Natural killer cell (primary cell): ENCODE measurements at places on chromosomes 2 and 18. TPM values are rescaled to one million over a fixed set of nuclear protein-coding genes. Genes with fewer than 3 reads are reported as not detected.

- H3K4me3 ChIP-seq = no peak overlapping the region
- no peaks in the 10 kb centered on the region for H3K36me3 ChIP-seq
- H3K27ac ChIP-seq = no peak overlapping the region
- peaks cover 11% of the 10 kb centered on the region for H3K27me3 ChIP-seq
Measured at GRCh38 chr2:106267997-106268396, 73.9 kb upstream of the UXS1 start.

- DNase-seq = no peak
- peaks cover 21% of the 10 kb centered on the region for H3K4me1 ChIP-seq
- no peak overlapping the region for H3K27ac ChIP-seq
Measured at GRCh38 chr2:45342-46130, 769 bp downstream of the FAM110C start.

GRCh38 chr2:180927030-180927686, 53.2 kb upstream of the UBE2E3 start:
- H3K36me3 ChIP-seq = no peaks in the 10 kb centered on the region
- no peak overlapping the region for H3K27ac ChIP-seq
- no peak for DNase-seq
- no peaks in the 10 kb centered on the region for H3K4me1 ChIP-seq
- no peak overlapping the region for H3K4me3 ChIP-seq
- no peaks in the 10 kb centered on the region for H3K27me3 ChIP-seq

- DNase-seq = no peak
- no peaks in the 10 kb centered on the region for H3K4me1 ChIP-seq
- H3K4me3 ChIP-seq = no peak overlapping the region
- H3K36me3 ChIP-seq = no peaks in the 10 kb centered on the region
- no peak overlapping the region for H3K27ac ChIP-seq
- H3K27me3 ChIP-seq = no peaks in the 10 kb centered on the region
Measured at GRCh38 chr18:27614951-27615844, 430.1 kb upstream of the CHST9 start.

Gene DCDC2C
- not detected for total RNA-seq

Gene KCNE4
- total RNA-seq = not detected

DNA sequence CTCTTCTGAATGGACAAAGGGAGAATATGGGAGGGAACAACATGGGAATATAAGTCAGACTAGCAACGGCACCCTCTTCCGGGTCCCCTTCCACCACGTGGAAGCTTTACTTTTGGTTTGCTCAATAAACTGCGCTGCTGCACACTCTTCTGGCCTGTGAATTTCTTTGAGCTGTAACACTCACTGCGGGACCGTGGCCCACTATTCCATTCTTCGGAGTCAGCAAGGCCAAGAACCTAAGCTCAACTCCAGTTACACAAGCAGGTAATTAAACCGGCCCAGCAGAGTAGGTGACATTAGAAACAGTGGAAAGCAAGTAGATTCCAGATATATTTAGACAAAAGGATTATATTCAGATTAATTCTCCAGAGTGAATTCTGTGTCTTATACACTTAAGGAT, 697.4 kb upstream of the NXPH2 start:
- DNase-seq = no peak
- H3K36me3 ChIP-seq = no peaks in the 10 kb centered on the region
- no peaks in the 10 kb centered on the region for H3K27me3 ChIP-seq
- no peak overlapping the region for H3K27ac ChIP-seq

Gene RAD51AP2
- not detected for total RNA-seq

Gene IL1F10
- total RNA-seq = not detected

- no peaks in the 10 kb centered on the region for H3K27me3 ChIP-seq
- no peak overlapping the region for H3K4me3 ChIP-seq
- no peak overlapping the region for H3K27ac ChIP-seq
- H3K4me1 ChIP-seq = no peaks in the 10 kb centered on the region
- DNase-seq = peak; percentile 64
Measured at GRCh38 chr2:190069936-190070696, 7.6 kb upstream of the MSTN start.

GRCh38 chr18:2502880-2503279, 68.4 kb downstream of the METTL4 start:
- no peaks in the 10 kb centered on the region for H3K36me3 ChIP-seq
- H3K4me1 ChIP-seq = no peaks in the 10 kb centered on the region
- DNase-seq = no peak
- no peak overlapping the region for H3K4me3 ChIP-seq

DNA sequence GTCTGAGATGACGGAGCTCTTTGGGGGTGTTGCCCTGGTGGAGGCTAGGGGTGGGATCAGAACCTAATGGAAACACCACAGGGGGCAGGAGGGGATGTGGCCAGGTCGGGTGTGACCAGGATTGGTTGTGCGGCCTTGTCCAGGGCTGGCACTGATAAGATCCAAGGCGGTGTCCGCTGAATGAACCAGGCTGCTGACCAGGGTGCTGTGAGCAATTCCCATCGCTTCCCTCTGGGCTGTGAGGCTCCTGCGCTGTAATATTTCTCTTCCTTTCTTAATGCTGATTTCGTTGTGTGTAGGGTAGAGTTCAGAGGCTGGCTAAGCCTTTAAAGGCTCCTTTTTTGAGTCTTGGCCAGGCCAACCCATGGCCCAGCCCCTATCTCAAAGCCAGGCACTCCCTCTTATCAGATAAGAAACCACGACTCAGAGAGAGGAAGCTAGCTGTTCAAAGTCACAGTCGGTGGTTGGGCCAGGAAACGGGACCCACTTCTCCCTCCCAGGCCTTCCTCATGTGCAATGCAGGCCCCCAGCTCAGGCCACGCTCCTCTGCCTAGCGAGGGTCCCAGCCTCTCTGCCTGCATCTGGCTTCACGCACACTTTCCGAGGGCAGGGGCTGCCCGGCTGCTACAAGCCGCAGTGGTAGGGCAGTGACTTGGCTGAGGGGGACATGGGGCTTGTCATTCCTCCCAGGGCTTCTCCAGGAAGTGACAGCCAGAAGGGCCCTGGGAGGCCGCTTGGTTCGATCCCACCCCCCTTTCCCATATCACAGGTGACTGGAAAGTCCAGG, 26.0 kb upstream of the FOSL2 start:
- H3K27me3 ChIP-seq = no peaks in the 10 kb centered on the region
- no peak overlapping the region for H3K4me3 ChIP-seq
- DNase-seq = peak; percentile 84
- no peaks in the 10 kb centered on the region for H3K36me3 ChIP-seq
- peaks cover 71% of the 10 kb centered on the region for H3K4me1 ChIP-seq
- peak overlapping the region; percentile 88 for H3K27ac ChIP-seq

DNA sequence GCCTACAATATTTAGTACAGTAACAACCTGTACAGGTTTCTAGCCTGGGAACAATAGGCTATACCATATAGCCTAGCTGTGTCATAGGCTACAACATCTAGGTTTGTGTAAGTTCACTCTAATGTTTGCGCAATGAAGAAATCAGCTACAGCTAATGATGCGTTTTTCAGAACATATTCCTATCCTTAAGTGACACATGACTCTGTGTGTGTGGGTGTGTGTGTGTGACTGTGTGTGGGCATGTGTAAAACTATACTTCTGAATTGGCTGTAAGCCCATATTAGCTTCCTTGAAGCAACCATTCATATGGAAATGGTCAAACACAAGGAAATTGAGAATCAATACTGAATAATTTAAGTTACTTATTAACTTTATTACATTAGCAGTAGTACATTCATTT, 120.8 kb upstream of the SULT1C3 start:
- H3K4me3 ChIP-seq = no peak overlapping the region
- no peak for DNase-seq
- H3K27me3 ChIP-seq = no peaks in the 10 kb centered on the region
- no peaks in the 10 kb centered on the region for H3K36me3 ChIP-seq

Gene KIAA2012
- not detected for total RNA-seq

Gene STPG4
- total RNA-seq = not detected

Gene C2orf72
- not detected for total RNA-seq

GRCh38 chr2:232325324-232326273, 53.0 kb upstream of the ALPP start:
- no peaks in the 10 kb centered on the region for H3K27me3 ChIP-seq
- no peak overlapping the region for H3K27ac ChIP-seq
- H3K4me3 ChIP-seq = no peak overlapping the region
- DNase-seq = peak; percentile 59
- no peaks in the 10 kb centered on the region for H3K36me3 ChIP-seq

DNA sequence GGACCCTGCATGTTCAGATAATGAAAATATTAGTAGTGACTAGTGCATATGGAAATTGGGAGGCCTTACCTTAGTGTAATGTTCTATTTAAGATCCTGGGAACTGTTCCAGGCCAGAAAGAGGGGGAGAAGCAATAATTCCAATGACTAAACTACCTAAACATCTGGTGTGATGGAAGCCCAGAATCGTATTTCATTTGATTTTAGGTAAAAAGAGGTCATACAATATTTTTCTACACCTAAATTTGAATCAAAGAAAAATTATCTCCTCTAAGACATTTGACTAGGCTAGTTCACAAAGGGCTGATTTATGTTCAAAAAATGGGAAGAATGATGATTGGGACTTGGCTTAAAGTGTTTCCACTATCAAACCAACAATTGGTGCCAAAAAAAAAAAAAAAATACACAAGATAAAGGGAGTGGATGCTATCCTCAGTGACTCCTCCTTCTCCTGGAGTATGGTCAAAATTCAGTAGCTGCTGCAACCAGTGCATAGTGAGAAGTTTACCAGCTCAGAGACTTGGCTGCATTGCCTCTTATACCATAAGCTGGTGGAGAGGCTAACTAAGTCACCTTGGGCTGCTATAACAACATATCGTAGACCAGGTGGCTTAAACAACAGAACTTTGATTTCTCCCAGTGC, 1038.3 kb upstream of the ACVR2A start:
- no peak overlapping the region for H3K27ac ChIP-seq
- no peaks in the 10 kb centered on the region for H3K36me3 ChIP-seq
- no peaks in the 10 kb centered on the region for H3K4me1 ChIP-seq
- H3K4me3 ChIP-seq = no peak overlapping the region
- no peak for DNase-seq
- no peaks in the 10 kb centered on the region for H3K27me3 ChIP-seq

- H3K27ac ChIP-seq = no peak overlapping the region
- H3K36me3 ChIP-seq = no peaks in the 10 kb centered on the region
- H3K27me3 ChIP-seq = no peaks in the 10 kb centered on the region
- no peak overlapping the region for H3K4me3 ChIP-seq
Measured at GRCh38 chr2:66567729-66568128, 132.8 kb downstream of the MEIS1 start.

DNA sequence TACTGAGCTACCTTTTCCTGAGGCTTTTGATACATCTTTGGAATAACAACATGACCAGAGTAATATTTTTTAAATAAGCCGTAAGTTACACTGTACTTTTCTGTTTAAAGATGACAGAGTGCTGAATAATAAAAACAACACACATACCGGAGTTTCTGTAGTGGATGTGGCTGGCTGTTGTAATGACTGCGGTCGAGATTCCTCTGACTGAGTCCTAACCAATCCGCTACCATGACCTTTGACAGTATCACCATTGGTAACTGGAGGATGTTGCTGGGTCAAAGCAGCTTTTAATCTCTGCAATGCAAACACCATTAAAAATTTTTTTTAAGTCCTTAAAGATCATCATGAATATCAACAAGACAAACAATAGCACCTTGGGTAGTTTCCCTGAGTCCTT, 70.7 kb downstream of the ATF2 start:
- H3K4me3 ChIP-seq = no peak overlapping the region
- DNase-seq = no peak
- no peaks in the 10 kb centered on the region for H3K27me3 ChIP-seq

Gene POTEI
- not detected for total RNA-seq

Gene RBM44
- 1.8 TPM for total RNA-seq

GRCh38 chr2:17628349-17629261, 88.1 kb downstream of the VSNL1 start:
- H3K27me3 ChIP-seq = no peaks in the 10 kb centered on the region
- H3K27ac ChIP-seq = no peak overlapping the region
- peaks cover 5% of the 10 kb centered on the region for H3K4me1 ChIP-seq
- no peaks in the 10 kb centered on the region for H3K36me3 ChIP-seq
- DNase-seq = no peak
- H3K4me3 ChIP-seq = no peak overlapping the region

Gene DRC1
- total RNA-seq = not detected

- no peak overlapping the region for H3K4me3 ChIP-seq
- no peaks in the 10 kb centered on the region for H3K36me3 ChIP-seq
- no peak overlapping the region for H3K27ac ChIP-seq
- no peaks in the 10 kb centered on the region for H3K27me3 ChIP-seq
- no peak for DNase-seq
Measured at GRCh38 chr2:197324801-197325200, 14.2 kb upstream of the ANKRD44 start.

DNA sequence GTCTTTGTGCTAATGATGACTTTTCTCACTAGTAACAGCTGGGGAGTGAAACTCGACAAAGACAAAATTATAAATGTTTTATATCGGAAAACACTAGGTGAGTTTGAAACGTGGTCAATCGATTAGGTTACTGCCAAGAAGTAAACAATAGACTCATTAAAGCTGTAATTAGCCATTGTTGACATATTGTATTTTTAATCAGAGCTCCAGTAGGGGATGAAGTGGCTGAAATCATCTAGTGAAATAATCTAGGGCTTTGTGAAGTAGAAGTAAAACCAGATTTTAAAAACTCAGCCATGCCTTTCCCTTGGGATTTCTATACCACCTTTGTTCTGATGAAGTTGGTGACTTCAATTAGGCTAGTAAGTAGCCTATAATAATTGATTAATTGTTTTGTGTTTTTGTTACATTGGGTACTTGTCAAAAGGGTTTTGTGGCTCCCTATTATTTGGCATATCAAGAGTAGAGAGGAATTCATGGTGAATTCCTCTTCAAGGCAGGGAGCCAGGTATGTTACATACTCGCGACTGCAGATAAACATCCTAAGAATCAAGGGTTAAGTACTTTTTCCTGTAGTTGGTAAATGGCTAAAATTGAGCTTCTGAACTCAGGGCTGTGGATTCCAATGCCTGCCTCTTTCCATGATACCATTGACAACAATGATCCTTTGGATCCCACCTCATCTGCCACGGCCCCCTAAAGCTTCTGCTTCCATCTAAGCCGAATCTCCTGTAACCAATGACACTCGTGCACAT, 31.6 kb downstream of the RAB27B start:
- no peaks in the 10 kb centered on the region for H3K4me1 ChIP-seq
- no peaks in the 10 kb centered on the region for H3K36me3 ChIP-seq
- H3K27me3 ChIP-seq = no peaks in the 10 kb centered on the region
- no peak overlapping the region for H3K27ac ChIP-seq

- H3K27ac ChIP-seq = no peak overlapping the region
- DNase-seq = no peak
- H3K36me3 ChIP-seq = no peaks in the 10 kb centered on the region
- no peaks in the 10 kb centered on the region for H3K4me1 ChIP-seq
- no peak overlapping the region for H3K4me3 ChIP-seq
Measured at GRCh38 chr2:149732730-149733290, 145.2 kb upstream of the MMADHC start.

- H3K4me3 ChIP-seq = no peak overlapping the region
- H3K36me3 ChIP-seq = no peaks in the 10 kb centered on the region
- no peaks in the 10 kb centered on the region for H3K27me3 ChIP-seq
Measured at GRCh38 chr2:43190311-43191052, 35.9 kb downstream of the ZFP36L2 start.

Gene PAX3
- not detected for total RNA-seq

DNA sequence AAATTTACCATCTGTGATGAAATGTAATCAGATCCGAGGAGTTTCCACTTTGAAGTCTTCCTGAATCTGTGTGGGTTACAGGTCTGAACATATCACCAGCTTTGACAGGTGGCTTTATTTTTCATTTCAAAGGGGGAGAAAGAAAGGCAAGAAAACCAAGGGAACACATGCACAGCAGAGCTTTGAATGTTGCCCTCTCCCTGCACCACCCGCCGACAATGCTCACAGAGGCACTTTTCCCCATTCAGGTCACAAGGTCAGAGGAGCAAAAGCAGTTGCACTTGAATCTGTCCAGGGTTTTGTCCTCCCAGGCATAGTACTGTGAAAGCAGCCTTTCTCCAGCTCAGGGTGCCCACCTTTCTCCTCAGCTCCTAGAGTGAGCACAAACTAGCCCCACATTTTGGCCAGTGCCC, 130.2 kb downstream of the OSR1 start:
- no peak for DNase-seq
- H3K27me3 ChIP-seq = no peaks in the 10 kb centered on the region
- H3K36me3 ChIP-seq = no peaks in the 10 kb centered on the region
- H3K4me1 ChIP-seq = no peaks in the 10 kb centered on the region

Gene SCN9A
- 0.39 TPM for total RNA-seq

Gene AMER3
- total RNA-seq = not detected
